ENCODE measurements at places on chromosomes 6 and 20.

DNA sequence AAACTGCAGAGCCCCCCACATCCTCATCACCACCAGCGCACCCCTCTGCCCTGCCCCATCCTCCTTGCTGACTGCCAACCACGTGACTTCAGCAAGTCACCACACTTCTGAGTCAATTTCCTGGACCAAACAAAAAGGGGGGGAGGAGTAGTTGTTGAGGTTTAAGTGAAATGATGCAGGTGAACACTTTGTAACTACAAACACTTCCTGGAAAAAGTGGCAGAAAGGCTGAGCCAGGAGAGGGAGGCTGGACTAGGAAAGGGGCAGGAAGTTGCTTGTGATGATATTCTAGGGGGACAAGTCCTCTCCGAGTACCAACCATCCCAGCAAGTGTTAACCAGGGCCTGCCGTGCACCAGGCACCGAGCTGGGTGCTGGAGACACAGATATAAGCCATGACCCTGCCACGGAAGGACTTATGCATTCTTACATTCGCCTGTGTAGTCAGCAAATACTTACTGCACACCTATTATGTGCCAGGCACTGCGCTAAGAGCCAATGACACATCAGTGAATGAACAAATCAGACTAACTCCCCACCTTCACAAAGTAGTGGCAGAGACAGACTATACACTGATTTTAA is 67.3 kb downstream of the PREX1 start:
- no peak for DNase-seq

DNA sequence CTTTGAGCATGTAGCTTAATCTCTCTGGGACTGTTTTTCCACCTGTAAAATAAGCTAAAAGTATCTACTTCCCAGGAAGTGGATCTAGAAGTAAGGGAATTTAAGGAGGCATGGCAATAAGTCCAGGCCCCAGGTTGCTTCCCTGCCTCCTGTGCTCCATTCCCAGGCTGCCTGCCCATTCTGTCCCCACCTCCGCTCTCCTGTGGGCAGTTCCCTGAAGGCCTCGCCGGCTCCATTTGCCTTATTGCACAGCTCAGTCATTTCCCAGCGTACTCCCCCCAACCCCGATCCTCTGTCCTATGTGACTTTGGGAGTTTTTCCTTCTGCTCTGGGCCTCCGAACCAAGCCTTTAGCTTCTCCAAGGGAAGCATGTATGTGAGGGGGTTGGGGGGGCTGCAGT is 4.6 kb downstream of the SLC29A1 start:
- no peak for DNase-seq

DNA sequence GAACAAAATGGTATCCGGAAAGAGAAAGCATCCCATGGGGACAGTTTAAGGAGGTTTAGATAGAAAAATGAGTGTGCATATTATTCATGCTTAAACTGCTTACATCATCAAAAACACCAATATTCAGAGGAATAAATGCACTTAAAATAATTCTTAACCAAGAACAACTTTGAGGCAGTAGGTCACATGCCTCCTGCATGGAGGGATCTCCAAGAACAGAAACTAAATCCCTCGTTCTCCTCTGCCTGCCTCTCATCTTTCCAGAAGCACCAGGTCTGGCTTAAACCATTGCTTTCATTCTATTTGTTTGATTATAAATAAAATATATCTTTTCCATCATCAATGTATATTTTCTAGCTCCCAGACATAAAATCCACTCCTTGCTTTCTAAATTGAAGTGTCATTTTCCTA is 103.5 kb upstream of the QKI start:
- no peak for DNase-seq

- DNase-seq: peak; percentile 31
Measured at GRCh38 chr6:37860226-37860839, 40.8 kb downstream of the ZFAND3 start.

DNA sequence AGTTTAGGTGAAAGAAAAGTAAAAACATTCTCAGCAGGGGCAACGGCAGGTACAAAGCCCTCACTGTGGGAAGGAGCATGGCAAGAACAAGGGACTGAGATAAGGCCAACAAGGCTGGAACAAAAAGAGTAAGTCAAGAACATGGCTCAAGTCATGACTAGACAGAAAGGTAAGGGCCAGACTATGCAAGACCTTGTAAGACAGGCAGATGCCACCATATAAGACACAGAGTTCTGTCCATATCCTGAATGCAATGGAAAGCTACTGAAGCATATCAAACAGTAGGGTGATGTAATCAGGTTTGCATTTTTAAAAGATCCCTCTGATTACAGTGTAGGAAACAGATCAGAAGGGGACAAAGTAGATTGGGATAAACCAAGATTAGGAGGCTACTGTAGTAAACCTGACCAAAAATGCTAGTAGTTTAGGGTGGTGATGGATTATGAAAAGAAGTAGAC is 5.5 kb downstream of the REV3L start:
- DNase-seq: peak; percentile 15

DNA sequence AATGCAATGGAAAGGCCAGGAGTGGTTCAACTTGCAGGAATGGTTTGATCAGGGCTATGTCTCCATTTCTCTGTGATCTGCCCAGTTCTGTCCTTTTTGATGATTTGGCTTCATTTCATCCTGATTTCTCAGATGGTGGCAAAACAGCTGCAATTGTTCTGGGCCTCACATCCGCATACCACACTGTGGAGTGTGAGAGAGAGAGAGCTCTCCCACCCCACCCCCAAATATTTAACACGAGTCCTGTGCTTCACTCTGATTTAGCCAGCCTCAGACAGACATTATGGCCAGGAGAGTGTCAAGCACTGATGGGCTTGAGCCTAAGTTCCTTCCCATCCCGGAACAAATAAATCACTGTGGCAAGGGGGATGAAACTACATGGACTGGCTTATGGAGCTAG is 284.6 kb downstream of the CDC5L start:
- no peak for DNase-seq

GRCh38 chr6:2578767-2579166 is 172.0 kb downstream of the MYLK4 start:
- no peak for DNase-seq

DNA sequence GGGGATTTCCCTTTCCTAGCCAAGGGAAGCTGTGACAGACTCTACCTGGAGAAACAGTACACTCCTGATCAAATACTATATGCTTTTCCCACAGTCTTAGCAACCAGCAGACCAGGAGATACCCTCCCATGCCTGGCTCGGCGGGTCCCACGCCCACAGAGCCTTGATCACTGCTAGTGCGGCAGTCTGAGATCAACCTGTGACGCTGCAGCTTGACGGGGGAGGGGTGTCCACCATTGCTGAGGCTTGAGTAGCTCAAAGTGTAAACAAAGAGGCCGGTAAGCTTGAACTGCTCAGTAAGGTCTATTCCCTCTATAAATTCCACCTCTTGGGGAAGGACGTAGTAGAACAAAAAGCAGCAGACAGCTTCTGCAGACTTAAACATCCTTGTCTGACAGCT is 63.2 kb downstream of the WASF1 start:
- DNase-seq: no peak

DNA sequence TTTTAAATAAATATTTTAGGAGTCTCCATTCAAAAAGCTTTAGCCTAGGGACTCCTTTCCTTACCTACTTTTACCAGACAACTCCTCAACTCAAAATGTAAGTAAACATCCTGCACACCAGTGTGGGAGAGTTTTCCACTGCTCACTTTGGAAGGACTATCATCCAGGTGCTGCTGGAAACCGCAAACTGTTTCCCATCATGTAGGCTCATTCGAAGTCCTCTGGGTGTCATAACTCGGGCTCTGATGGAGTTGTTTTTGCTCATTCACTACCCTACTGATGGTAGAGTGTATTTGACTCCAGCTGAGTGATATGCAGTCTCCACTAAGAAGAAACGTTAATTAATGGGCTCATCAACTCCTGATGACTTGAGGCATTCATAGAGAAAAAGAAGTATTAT is 136.5 kb upstream of the AKAP12 start:
- no peak for DNase-seq

GRCh38 chr20:9078826-9079731 is 10.2 kb downstream of the PLCB4 start:
- DNase-seq: no peak

GRCh38 chr6:90217506-90218127 is 79.0 kb downstream of the BACH2 start:
- DNase-seq: no peak

DNA sequence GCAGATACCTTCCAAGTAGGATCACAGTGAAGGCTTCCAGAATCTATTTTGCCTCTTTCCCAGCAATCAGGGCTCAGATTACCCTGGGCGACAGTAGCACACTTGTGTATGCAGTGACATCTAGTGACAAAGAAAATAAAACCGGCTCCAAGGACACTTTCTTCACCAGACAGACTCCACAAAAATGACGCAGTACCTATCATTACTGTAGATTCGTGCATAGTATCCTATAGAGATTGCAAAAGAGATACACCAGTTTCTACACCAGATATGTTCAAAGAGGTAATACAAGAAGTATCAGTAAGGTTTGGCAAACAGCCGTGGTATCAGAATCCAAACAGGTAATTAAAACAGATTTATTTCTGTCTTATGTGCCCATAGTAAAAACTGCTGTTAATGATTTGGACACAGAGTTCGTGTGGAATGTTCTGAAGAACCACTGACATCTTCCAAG is 600.4 kb upstream of the JAG1 start:
- peak; percentile 64 for DNase-seq

- no peak for DNase-seq
Measured at GRCh38 chr6:35439308-35439707, 12.8 kb upstream of the FANCE start.

DNA sequence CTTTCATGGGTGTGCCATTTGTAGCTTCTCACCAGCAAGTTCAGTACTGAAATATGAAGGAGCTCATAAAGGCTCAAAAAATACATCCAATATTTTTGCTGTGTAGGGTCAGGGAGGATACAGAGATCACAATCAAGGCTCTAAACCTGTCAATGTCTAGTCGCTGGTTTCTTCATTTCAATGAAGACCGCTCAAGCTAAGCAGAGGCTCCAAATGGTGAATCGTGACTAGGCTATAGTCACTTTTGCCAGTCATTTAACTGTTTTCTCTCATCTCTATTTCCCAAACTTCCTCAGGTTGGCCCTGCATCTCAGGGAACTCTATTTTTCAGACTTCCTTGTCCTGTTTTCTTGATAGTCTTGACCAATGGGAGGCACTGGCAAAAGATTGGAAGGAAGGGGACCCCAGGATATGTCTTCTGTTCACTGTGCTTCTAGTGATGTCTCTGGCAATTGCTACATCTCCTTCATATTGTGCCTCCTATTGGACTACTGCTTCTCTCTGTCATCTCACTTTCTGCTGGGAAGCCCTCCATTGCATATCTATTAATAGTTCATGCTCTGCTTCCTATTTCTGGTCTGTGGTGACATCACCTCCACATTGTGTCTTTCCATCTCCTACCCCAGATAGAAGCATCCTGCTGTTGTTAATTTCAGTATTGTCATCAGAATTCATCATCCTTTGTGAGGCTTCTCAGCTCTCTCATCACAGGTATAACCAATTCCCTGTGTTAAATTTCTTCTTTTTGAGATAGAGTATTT is 87.7 kb upstream of the FAM184A start:
- DNase-seq: no peak

GRCh38 chr6:31588871-31589650 is 3.0 kb downstream of the LST1 start:
- DNase-seq: no peak

- no peak for DNase-seq
Measured at GRCh38 chr20:63850689-63851547, 10.4 kb upstream of the ABHD16B start.

- no peak for DNase-seq
Measured at GRCh38 chr20:20364593-20365479, 3.1 kb upstream of the INSM1 start.

GRCh38 chr6:90610751-90611542 is 24.1 kb upstream of the MAP3K7 start:
- no peak for DNase-seq

GRCh38 chr6:157832250-157832967 is 9.4 kb downstream of the SNX9 start:
- no peak for DNase-seq

GRCh38 chr6:79246891-79247290 is 12.4 kb upstream of the HMGN3 start:
- no peak for DNase-seq

DNA sequence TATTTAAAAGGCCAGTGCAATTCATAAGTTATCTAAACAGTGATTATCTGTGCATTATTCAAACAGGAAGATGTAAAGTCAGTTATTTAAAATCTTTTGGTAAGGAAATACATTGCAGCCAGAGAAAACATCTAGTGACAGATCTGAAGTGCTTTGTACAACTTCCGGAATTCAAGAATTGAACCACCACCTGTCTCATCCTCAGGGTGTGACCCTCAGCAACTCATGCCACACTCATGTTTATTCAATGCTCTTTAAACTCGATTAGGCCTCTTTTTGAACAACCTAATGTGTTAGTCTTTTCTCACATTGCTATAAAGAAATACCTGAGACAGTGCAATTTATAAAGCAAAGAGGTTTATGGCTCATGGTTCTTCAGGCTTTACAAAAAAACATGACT is 62.6 kb upstream of the GGTLC1 start:
- no peak for DNase-seq

DNA sequence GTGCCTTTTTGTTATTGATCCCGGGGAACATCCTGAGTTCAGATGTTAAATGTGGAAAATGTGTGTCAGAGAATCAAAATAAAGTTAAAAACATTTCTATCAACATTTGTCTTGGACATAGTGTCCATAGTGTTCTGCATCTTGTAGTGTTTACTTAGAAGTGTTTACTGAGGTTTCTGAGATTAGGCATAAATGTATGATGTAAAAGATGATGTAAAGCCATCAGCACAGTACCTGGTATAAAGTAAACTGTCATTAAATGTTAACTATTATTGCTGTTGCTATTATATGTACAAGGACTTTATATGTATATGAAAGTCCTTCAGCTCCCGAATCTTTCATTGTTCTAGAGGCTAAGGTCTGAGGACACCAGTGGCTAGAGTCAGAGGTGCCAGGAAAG is 28.2 kb upstream of the VEGFA start:
- DNase-seq: no peak

- DNase-seq: no peak
Measured at GRCh38 chr6:27205375-27206278, 41.9 kb upstream of the PRSS16 start.

DNA sequence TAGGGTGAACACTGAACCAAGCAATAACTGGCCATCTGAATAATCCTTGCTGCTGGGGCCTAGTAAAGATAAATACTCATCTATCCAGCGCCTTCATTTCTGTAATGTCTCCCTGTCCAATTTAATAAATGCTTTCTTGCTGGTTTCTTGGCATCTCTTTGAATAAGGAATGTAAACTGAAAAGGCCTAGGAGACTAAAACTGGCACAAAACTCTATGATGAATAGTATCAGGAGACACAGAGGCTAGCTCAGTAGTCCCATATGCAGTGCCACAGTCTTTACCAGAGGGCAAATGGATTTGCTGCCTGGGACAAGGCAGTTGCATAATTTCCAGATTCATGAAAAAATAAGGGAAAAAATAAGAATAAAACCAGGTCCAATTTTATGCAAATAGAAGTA is 324.4 kb downstream of the CENPW start:
- no peak for DNase-seq
